ENCODE measurements at places on chromosomes 16 and 17.

DNA sequence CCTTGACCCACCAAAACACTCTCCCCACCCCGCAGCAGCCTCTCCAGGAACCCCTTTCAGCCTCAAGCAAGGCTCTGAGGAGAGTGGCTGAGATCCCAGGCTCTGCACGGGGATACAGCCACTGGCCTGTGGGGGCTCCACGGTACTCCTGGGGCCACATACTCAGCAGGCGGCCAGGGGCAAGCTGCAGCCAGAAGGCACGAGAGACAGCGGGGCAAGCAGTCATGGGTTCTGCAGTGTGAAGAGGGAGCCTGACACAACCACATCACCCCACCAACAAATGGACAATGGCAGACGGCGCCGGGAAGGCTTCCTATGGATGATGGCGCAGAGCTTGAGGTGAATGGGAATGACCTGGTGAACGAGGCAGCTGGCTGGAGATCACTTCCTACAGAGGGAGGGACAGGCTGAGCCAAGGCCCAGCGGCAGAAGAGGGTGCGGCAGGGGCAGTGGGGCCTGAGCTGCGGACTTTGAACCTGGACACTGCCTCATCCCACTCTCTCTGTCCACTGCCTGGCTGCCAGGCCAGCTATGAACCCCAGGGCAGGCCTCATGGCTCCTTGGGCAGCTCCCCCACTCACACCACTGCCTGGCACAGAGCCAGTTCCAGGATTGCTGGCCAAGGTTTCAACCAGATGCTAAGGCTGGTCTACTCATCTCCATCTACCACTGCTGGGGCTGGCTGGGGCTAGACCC, 10.8 kb upstream of the BCAR1 start:
- DNase-seq = no peak

DNA sequence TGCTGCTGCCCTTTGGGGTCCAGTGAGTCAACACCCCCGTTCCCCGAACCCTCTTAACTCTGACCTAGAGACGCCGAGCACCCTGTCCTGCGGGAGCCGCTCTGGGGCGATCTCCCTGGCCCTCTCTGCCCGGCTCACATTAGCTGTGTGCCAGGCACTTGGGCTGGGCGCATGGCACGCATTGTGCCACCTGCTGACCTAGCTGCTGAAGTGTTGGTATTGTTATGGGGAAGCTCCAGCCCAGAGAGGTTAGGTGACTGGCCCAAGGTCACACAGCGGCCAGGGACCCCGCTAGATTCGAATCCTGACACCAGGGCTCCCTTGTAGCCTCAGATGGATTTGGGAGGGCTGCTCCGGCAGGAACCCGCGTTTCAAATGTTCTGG, 1.1 kb downstream of the HSD17B1 start:
- no peak for DNase-seq

GRCh38 chr16:84379008-84379708, 10.8 kb downstream of the ATP2C2 start:
- DNase-seq = no peak

DNA sequence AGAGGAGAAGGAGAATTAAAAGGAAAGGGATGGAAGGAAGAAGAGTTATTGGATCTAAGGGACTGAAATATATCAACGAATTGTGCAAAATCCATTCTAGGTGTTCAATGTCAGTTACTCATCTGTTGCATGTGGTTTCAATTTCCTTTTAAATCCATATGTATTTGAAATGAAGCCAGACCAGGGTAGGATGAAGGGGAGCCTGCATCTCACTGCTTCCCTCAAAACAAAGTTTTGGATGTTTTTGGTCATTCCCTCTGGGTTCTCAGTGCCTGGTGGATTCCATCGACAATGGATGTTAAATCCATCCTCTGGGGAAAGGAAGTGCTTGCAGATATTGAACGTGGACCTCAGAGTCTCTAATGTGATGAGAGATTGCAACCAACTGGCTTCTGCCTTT, 103.5 kb upstream of the XYLT1 start:
- DNase-seq = peak; percentile 89

DNA sequence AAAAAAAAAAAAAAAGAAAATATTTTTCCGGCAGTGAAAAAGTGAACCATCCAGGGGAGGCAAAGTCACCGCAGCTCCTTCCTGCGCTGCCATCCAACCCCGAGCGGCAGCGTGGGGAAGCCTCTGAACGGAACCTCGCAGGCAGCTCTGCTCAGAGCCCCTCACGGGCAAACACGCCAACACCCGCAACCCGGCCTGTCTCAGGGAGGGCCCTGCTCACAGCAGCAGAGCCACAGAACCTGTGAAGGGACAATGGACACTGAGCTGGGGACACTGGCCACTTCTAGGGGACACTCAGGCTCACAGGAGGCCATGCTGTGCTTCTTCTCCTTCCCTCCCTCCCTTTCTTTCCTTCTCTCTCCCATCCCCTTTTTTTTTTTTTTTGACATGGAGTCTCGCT, 21.4 kb upstream of the APRT start:
- DNase-seq = no peak

- DNase-seq = no peak
These were observed 126.5 kb upstream of the CORO6 start for GRCh38 chr17:29749045-29749825.

- DNase-seq = no peak
These were observed 18.2 kb downstream of the WFDC1 start for GRCh38 chr16:84312783-84313382.
